ENCODE measurements at places on chromosomes 11 and 22. TPM values are rescaled to one million over a fixed set of nuclear protein-coding genes. Genes with fewer than 3 reads are reported as not detected.

PAK1 gene
- total RNA-seq: 60.6 TPM

OR4A15 gene
- not detected for total RNA-seq

DBX1 gene
- not detected for total RNA-seq

HBB gene
- total RNA-seq: not detected

GPHA2 gene
- total RNA-seq: not detected

DTX4 gene
- 2.5 TPM for total RNA-seq

TM7SF2 gene
- 5.7 TPM for total RNA-seq

BUD13 gene
- 14.0 TPM for total RNA-seq

HEPHL1 gene
- under 0.01 TPM for total RNA-seq

HOATZ gene
- not detected for total RNA-seq

ISX gene
- not detected for total RNA-seq

SEZ6L gene
- not detected for total RNA-seq

PANX2 gene
- total RNA-seq: under 0.01 TPM

TPP1 gene
- 16.7 TPM for total RNA-seq

BCO2 gene
- total RNA-seq: 0.83 TPM

SSTR3 gene
- under 0.01 TPM for total RNA-seq

SLC5A12 gene
- total RNA-seq: not detected

OR10AG1 gene
- not detected for total RNA-seq

NNMT gene
- 74.7 TPM for total RNA-seq

PAMR1 gene
- total RNA-seq: 65.5 TPM

POU2F3 gene
- total RNA-seq: not detected

AQP11 gene
- total RNA-seq: 1.4 TPM

OR4C11 gene
- not detected for total RNA-seq

DRD2 gene
- total RNA-seq: not detected

KCNJ4 gene
- not detected for total RNA-seq

PRAME gene
- total RNA-seq: not detected

PHOX2A gene
- not detected for total RNA-seq

HPS4 gene
- total RNA-seq: 18.1 TPM

CHADL gene
- 0.28 TPM for total RNA-seq

AASDHPPT gene
- 72.2 TPM for total RNA-seq

GLYATL2 gene
- 0.36 TPM for total RNA-seq

MAP6 gene
- total RNA-seq: 3.0 TPM

ARHGAP20 gene
- 2.8 TPM for total RNA-seq

SCUBE2 gene
- 0.72 TPM for total RNA-seq

HIC2 gene
- 1.9 TPM for total RNA-seq

OLFML1 gene
- 0.18 TPM for total RNA-seq

SDHAF2 gene
- total RNA-seq: 50.4 TPM

MIAT gene
- 0.54 TPM for total RNA-seq

RIMBP3B gene
- 0.28 TPM for total RNA-seq

CELSR1 gene
- total RNA-seq: 0.56 TPM

Measured in IMR-90 (cell line).